ENCODE measurements at places on chromosomes 6 and 20.
A peak's percentile ranks its signal among the peaks of the same experiment; 100 is the strongest.

DNA sequence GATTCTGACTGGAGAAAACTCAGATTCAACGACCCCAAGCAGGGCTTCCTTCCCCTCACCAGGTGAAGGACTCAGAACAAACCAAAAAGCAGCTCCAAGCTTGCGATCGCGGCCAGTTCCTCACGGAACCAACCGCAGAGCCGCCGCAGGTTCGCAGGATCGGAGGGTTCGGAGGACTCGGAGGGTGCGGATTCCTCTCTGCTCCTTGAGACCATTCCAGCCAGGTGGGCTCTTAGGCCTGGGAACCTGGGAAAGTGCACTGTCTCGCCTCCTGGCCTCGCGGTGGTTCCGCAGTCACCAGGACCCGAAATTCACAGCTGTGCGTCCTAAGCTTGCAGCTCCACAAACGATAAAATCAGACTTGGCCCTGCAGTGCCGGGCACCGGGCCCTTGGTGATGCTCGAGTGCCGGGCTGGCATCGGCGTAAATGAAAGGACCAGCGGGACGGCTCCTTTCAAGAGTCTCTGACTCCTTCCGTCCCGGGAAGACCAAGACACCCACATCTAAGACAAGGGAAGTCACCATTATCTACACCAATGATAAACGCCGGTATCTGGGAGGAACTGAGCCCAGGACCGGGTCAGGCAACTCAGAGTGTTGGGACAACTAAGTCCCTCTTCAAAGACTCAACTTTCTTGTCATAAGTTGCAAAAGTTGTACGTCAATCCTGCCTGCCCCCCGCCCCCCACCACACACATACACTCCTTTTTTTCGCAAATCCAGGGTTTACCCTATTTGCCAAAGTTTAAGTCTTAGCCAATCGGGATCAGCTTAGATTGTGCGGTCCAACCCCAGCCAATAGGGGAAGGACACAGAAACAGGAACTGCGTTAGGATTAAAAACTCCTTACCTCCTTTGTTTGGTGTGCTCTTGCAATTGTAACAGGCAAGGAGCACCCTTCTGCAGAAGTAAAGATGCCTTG, 69.8 kb upstream of the PRSS16 start:
- DNase-seq = peak; percentile 53

DNA sequence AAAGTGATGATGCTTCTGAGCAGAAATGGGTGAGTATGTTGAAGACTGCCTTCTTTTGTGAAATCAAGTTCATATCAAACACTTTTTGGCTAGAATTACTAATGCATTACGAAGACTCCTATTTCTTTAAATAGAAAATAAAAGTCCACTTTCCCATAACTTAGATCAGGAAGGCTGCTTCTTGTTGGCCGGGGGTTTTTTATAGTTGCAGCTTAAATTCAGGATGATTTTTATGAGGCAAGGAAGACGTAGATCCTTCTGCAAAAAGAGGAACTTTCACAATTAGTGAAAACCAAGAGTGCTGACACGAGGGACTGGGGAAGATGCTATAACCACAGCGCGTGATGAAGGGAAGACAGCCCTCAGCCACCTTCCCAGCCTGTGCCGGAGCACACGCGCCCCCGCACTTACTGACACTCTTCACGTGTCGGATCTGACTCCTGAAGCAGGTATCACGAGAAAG, 206.1 kb upstream of the PRDM1 start:
- peak; percentile 3 for DNase-seq

GRCh38 chr6:150088481-150089154, 19.7 kb upstream of the ULBP3 start:
- no peak for DNase-seq

- no peak for DNase-seq
These were observed 64.1 kb upstream of the SOX4 start for GRCh38 chr6:21529431-21529830.

DNA sequence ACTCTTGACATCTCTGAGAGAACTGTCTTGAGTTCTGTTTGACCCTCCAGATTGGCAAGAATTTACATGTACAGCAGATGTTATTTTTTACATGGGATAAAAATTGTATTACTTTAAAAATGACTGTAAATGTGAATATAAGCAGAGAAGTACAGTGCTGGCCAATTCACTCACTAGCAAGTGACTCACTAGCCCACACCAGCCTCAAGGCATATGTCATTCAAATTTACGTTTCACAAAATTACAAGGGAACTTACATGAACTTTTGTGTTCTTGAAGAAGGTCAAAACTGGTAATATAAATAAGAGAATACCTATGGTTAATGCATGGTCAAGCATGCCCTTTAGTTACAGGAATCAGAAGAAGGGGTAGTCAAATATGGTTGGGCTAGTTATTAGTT, 54.0 kb upstream of the HMGCLL1 start:
- DNase-seq = no peak

DNA sequence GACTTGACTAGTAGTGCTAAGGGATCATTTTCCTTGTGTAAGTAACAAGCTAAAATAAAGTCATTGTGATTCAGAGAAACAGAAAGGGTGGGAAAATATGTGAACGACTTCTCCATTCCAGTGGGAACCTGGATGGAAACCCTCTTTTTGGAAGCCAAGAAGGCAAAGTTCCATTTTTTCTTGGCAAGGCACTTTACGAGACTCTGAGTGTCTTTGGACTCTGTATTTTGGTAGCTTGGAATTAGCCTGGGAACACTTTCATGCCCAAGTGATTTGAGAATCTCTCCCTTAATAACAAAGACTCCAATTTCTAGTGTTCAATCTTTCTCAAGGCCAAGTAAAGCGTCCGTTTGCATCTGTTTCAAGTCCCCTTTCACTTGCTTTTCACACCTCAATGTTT, 100.5 kb upstream of the SASH1 start:
- DNase-seq = no peak

DNA sequence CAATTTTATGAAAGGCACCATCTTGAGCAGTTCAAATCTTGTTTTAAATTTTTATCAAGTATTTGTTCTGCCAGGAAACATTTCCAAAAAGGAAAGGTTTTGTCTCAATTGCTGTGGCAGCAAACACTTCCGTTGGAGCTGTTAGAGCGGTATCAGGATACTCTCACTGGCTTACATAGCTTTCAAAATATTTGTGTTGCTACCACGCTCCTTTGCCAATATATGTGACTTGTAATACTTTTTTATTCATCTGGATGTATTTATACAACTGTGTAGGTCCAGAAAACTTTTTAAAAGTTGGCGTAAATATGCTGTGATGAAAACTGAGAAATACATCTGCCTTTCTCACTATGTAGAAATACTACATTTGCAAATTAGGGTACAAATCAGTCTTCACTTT, 37.8 kb upstream of the NHSL1 start:
- DNase-seq = no peak

DNA sequence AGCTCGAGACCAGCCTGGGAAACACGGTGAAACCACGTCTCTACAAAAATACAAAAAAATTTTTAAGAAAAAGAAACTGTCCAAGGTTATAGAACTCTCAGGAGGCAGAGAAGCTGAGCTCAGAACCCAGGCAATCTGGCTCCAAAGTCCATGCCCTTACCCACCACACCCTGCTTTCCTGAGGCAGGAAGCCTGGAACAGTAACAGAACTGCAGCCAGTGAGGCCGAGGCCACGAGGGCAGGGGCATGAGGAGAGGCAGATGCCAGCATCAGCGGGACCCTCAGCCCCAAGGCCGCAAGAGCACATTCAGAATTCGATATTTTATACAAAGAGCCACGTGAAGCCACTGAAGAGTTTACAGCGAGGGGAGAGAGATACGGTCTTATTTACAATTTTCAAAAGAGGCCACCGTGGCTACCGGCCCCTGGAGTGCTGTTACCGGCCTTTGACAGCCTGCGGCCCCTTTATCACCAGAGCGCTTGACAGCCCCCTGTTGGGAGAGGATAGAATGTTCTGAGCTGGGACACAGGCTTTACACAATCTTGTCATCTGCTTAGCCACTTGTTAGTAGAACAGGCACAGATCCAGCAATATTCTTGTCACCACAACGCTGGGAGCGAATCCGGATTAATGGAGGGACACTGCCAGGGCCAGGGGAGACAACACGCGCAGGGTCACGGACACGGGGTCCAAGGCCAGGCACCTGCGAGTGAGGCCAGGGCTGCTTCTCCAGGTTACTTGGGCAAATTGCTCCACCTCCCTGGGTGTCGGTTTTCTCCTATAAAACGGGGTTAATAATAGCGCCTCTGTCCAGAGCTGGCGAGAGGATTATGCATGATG, 5.6 kb downstream of the SPATA2 start:
- no peak for DNase-seq

DNA sequence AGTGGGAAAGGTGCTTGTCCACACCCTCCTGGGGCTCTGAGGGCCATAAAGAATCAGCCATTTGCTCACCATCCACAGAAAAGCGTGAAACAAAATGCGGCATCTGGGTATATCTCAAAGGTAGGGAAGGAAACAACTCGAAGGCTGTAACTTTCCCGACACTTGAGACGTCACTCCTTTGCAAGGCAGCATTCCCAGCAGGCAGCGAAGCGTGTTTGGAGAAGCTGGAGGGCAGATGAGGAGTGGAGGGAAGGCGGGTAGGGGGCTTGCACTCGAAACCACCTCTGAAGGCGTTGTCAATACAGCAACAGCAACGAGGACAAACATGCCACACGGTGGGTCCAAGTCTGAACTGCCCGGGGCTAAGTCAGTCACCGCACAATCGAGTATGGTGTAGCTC, 98.4 kb downstream of the FOXC1 start:
- DNase-seq = no peak

- no peak for DNase-seq
These were observed 243.9 kb upstream of the TCF21 start for GRCh38 chr6:133644892-133645619.

GRCh38 chr20:31934968-31935764, 16.7 kb downstream of the PDRG1 start:
- DNase-seq = no peak

DNA sequence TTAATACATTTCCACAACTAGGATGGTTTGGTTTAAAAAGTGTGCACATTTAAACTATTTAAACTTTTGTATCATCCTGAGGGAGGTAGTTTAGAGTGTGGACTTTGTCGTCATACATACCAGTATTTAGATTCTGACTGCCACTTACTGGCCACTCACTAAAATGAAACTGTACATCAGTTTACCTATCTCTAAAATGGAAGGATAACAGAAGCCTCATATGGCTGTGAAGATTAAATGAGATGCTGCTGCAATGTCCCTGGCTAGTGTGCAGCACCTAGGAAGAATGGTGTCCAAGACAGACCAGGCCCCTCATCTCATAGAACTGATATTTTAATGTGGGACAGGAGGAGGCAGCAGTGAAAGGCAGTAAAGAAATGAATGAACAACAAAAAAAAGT, 12.0 kb upstream of the PKIG start:
- no peak for DNase-seq

GRCh38 chr6:128597956-128598355, 77.6 kb upstream of the PTPRK start:
- DNase-seq = no peak

GRCh38 chr6:38599261-38599660, 40.5 kb downstream of the BTBD9 start:
- DNase-seq = no peak

GRCh38 chr6:81308577-81309279, 443.8 kb downstream of the TENT5A start:
- DNase-seq = no peak

DNA sequence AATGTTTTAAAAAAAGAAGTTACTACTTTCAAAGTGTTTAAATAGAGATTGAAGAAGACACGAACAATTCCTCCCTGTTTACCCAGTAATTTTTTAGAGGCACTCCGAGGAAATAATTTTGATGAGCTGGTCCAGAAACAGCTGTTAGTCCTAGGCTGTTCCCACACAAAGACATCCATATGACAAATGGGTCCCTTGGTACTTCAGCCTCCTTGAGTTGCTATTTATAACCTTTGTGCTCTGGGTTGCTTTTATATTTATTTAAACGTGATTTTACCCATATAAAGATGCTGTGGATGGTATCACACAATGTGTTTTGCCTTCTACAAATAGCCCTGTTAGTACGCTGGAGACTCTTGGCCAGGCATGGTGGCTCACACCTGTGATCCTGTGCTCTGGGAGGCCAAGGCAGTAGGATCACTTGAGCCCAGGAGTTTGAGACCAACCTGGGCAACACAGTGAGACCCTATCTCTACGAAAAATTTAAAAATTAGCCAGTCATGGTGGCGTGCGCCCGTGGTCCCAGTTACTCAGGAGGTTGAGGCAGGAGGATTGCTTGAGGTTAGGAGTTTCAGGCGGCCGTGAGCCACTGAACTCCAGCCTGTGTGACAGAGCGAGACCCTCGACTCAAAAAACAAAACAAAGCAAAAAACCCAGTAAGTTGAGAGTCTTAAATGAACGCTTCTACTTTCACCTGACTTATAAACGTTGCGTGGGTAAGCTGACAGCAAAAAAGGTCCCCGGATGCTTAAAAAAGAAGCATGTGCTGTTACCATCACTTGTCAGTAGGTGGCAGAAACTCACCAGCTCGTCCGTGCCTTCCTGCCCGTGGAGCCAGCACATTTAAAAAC, 56.9 kb upstream of the ARMH2 start:
- DNase-seq = peak; percentile 31

GRCh38 chr20:46915575-46916257, 21.1 kb downstream of the EYA2 start:
- DNase-seq = no peak

- no peak for DNase-seq
These were observed 77.9 kb upstream of the RALY start for GRCh38 chr20:33915726-33916331.

DNA sequence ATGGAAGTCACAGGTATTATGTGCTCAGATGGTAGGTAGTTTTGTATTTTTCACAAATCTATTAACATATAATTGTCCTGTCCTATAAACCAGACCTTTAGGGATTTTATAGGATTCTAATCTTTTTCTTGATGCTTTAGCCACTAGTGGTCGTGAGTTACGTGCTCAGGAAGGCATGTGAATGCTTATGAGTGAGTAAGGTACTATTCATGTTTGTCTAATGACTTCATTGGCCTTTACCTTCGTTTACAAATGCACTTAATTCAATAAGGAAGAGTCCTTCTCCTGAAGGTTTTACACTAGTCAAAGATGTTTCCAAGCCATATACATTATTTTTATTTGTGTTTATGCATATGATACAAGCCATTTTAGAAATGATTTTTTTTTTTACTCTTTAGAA, 23.0 kb downstream of the PACRG start:
- DNase-seq = no peak

- no peak for DNase-seq
These were observed 46.6 kb downstream of the KCTD20 start for GRCh38 chr6:36489426-36489825.

GRCh38 chr6:34638834-34639736, 57.5 kb downstream of the ILRUN start:
- DNase-seq = no peak

DNA sequence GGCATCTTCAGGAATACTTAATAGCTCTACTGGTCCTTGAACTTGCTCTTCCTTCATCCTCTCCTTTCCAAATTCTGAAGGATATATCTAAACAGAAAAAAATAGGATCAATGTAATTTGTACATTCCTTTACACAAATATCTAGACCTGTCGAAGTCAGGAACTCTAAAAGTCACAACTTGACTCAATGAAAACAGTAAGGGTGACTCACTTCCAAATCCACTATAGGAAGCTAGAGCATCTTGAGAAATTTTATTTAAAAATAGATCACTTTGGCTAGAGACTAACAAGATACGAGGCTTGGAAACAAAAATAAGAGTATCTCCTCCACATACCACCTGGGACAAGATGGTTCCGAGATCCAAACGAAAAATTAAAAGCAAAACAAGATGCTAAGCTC, 12.2 kb downstream of the ESF1 start:
- no peak for DNase-seq

GRCh38 chr6:44193307-44193910, 23.3 kb upstream of the MYMX start:
- DNase-seq = no peak

- DNase-seq = no peak
These were observed 284.5 kb downstream of the ADGRB3 start for GRCh38 chr6:68919537-68919936.

Measured in stimulated activated CD4-positive, alpha-beta T cell treated with anti-CD3 and anti-CD28 coated beads, TNF-alpha, amount 100 ng/mL, for 1 hour (primary cell).